ENCODE measurements at places on chromosomes 2 and 18.

DNA sequence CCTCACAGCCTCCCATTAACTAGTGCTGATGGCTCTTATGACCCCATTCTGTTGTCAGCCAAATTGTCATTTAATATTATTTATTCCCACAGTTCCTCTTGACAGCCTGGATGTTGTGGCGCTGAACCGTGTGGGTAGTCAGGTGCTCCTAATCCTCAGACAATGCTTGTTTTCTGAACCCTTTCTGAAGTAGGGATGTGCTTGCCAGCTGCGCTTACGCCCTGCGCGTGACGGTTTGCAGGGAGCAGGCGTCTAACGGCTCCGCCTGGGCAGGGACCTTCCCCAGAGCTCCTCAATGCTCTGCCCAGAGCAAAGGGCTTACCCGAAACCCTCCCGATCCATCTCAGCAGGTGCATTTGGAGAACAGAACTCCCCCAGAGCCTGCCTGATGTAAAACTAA, 358.2 kb upstream of the MYT1L start:
- DNase-seq = peak; percentile 64

DNA sequence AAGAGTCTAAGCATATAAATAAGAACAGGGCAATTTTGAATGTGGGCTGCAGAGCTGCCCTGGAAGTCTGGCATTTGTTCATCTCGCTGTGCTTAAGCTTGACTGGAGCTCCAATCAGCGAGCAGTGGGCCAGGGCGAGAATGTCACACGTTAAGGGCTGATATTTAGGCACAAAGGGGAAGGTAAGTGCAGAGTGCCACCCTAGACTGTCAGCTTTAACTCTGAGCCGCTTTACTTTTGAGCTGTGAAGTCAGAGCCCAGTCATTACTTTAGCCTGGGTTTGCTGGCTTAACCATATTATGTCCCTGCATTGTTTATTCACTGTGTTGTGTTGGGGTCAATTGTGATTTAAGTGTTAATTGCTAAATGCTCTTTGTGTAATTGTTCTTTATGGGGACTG, 236.1 kb upstream of the SIX3 start:
- DNase-seq = no peak

DNA sequence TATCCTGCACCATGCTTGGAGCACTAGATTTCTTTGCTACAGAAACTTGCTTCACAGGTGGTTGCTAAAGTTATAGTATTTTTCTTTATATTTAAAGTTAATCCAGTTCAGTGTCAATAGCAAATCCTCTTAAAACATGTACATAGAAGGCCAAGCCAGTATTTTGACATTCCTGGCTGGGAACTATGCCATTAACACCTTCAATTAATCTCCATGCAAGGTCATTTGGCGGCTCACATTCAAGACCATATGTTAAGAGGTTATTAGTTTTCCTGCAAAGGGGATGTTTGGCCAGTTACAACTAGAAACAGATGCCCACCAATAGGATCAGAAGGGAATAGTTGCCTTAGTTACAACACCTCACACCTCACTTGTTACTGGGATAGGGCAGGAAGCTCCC, 261.3 kb upstream of the MEIS1 start:
- peak; percentile 69 for DNase-seq

DNA sequence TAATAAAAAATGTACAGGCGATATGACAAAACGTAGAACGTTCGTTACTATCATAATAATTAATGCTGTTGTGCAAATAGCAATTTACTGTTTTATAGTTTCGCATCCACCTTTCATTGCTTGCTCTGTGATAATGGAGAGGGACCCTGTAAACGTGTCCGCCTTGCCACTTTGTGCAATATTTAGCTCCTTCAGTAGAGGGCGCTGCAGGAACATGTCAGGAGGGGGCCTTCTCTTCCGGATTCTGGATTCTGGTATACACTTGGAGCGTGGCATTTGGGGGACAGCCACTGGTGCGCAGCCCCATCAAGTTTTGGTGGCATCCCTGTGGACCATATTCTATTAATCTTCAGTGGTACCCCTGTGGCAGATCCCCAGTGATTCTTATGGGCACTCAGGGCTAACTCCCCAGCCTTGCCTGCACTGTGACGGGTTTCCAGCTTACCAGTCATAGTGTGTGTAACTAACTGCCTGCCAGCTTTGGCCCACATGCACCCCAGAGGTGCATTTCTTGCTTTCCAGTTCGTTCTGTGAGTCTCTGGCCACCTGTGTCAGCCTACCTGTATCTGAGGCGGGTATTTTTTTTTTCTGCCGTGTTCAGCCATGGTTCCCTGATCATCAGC, 140.3 kb downstream of the CYRIA start:
- peak; percentile 55 for DNase-seq

DNA sequence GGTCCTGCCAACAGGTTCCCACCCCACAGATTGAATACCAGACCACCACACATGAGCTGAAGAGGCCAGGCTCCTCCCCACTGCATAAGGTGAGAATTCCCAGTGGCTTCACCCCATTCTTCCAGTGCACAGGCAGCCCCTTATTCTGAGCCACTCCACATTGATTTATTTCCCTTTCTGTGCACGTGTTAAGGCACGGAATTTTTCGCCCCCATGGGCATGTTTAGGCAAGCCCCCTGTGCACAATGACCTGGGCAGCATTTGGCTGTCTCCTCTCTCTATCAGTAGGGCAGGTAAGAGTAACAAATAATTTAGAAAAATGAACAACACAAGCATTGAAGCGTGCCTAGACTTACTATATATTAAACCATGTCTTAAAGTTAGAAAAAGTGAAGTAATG, 15.2 kb upstream of the CHAC2 start:
- no peak for DNase-seq

GRCh38 chr2:157822993-157823392, 53.1 kb downstream of the ACVR1 start:
- no peak for DNase-seq

GRCh38 chr2:29314816-29315571, 199.8 kb downstream of the CLIP4 start:
- DNase-seq = no peak

- DNase-seq = no peak
Observed at GRCh38 chr18:55509631-55510324, 78.2 kb downstream of the TCF4 start.

DNA sequence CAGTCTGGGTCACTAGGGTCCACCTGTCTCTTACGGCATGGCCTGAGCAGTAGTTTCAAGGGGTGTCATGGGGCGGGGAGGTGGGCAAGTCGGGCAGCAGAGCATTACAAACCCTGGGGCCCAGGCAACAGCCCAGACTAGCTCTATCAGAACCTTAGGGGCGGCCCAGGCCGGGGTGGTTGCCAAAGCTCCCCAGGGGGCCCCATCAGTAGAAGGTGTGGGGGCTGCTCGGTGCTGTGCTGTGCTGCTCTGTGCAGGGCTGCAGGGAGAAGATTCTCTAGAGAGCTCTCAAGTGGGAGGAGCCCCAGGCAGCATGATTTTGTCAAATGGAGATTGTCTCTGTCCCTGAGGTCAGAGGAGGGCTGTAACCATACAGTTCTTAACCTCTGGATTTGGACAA, 36.4 kb upstream of the SLC14A1 start:
- DNase-seq = no peak

DNA sequence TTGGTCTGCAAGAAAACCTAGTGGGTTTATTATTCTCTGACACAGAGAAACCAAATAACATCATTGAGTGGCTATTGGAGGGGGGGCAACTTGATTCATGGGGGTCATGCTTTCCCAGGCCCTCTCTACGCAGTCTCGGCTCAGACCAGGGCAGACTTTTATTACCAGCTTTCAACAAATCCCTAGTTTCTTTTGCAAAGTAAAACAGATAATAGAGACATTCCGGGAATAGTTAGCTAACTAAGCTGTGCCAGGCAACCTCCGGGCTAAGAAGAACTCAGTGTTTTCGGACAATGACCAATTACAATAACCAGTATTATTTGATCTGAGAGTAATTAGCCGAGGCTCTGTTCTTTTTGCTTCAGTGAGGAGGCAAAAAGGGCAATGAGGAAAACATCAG, 66.3 kb downstream of the CDK15 start:
- DNase-seq = no peak

- no peak for DNase-seq
Observed at GRCh38 chr2:161233858-161234431, 73.7 kb downstream of the TANK start.

DNA sequence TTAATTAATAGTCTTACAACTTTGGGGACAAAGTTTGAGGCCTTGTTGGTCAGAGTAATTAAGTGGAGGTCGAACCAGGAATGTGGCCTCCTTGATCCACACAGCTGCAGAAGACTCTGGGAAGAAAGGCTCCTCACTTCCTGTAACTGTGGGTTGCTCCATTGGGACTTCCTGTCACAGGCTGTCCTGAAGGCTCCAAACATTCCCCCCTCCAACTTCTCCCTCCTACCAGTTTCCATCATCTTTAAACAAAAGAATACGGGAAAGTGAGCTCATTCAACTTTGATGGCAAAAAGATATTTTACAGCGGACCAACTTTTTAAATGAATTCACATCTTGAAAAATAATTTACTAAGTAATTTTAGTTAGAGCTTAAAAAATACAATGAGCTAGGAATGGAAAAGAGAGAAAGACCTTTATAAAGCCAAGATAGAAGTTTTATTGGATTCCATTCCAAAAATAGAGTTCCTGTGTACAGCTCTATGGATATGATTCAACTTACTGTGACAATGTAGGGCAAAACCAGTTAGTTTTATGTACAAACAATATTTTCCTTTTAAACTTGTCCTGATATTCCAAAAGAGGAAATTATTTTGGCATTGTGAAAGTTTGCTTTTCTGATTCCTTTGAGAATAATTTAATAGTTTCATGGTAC, 212.0 kb upstream of the NABP1 start:
- DNase-seq = no peak

GRCh38 chr2:8162552-8162951, 519.3 kb upstream of the ID2 start:
- no peak for DNase-seq

GRCh38 chr2:120227111-120227991, 4.2 kb upstream of the TMEM185B start:
- no peak for DNase-seq

GRCh38 chr18:37334631-37335408, 230.8 kb downstream of the CELF4 start:
- no peak for DNase-seq

GRCh38 chr2:231258701-231259100, 60.3 kb downstream of the ARMC9 start:
- no peak for DNase-seq

DNA sequence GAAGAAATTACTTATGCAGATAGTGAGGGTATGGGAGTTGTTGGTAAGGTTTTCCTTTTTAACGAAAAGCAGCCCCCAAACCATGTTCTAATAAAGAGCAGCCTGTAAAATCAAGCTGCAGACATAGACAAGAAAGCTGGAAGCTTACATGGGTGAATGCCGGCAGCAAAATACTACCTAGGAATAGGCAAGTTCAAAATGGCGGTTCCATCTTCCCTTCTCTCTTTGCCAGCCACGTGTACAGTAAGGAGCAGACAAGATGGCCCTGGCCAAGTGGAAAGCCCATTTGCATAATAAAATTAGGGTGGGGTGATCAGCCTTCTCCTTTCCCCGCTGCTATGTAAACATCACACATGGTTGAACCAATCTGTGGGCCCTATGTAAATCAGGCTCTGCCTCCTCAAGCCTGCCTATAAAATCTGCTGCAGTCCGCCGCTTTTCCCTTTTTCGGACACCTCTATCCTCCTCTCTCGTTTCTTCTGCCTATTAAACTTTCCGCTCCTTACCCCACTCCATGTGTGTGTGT, 155.0 kb downstream of the ZBTB7C start:
- no peak for DNase-seq

- DNase-seq = peak; percentile 72
Observed at GRCh38 chr2:27249891-27250651, 12.8 kb downstream of the SLC30A3 start.

DNA sequence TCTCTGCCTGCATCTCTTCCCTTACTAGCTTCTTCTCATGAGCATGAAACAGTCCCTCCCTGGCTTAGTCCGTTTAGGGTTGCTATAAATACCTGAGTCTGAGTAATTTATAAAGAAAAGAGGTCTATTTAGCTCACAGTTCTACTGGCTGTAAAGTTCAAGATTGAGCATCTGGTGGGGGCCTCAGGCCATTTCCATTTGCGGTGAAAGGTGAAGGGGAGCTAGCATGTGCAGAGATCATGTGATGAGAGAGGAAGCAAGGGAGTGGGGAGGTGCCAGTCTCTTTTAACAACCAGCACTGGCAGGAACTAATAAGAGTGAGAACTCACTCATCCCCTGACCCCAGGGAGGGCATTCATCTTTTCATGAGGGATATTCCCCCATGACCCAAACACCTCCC, 26.8 kb downstream of the RHBDD1 start:
- no peak for DNase-seq

GRCh38 chr2:130824492-130825061, 12.1 kb upstream of the ARHGEF4 start:
- no peak for DNase-seq

DNA sequence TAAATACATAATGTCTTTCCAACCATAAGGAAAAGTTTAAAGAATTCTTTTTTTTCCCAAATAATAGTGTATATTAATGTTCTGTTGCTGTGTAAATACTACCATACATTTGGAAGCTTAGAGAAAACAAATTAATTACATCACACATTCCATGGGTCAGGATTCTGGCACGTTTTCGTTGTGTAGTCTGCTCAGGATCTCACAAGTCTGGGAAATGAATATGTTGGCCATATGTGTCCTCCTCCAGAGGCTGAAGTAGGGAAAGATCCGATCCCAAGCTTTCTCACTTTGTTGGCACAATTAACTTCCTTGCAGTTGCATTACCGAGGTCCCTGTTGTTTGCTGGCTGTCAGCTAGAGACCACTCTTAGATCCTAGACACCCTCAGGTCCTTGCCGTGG, 83.9 kb downstream of the RPRM start:
- DNase-seq = no peak

- DNase-seq = no peak
Observed at GRCh38 chr2:363824-364470, 76.1 kb upstream of the ALKAL2 start.

DNA sequence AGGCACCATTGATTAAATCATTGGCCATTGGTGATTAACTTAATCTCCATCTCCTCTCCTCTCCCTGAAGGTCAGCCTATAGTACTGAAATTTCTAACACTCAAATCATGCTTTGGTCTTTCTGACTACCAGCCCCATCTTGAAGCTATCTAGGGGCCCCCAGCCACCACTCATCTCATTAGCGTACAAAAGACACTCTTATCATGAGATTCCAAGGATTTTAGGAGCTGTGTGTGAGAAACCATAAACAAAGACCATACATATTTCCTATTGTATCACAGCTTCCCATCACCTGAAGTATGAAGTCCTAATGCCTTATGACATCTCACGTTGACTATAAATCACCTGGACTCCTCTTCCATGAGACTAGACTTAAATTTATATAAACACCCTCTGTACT, 94.0 kb upstream of the B3GNT2 start:
- DNase-seq = no peak

GRCh38 chr2:58553937-58554336, 312.8 kb upstream of the FANCL start:
- DNase-seq = peak; percentile 30

DNA sequence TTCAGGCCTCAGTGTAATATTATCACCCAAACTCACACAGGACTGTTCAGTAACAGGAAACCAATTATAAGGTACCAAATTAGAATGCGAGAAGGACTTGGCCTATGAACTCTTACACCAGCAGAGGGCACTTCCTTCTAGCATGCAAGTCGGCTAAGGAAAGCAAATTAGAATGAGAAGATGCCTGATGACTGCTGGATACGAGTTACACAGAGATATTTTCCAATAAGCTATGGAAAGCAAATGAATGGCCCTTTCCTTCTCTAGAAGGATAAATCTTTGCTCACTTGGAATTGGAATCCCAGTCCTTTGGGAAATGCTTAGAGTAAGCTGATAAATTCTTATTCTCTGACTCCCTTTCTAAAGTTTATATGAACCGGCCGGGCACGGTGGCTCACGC, 109.8 kb downstream of the AP1S3 start:
- DNase-seq = peak; percentile 11

Data from NCI-H524 (cell line).